Activated CD4-positive, alpha-beta memory T cell treated with anti-CD3 and anti-CD28 coated beads for 36 hours (primary cell): ENCODE measurements at places on chromosomes 16 and 17. TPM values are rescaled to one million over a fixed set of nuclear protein-coding genes. Genes with fewer than 3 reads are reported as not detected.

The PLSCR3 gene
- 78.2 TPM for total RNA-seq

The KRT13 gene
- not detected for total RNA-seq

The GCGR gene
- total RNA-seq, result not detected

The MARVELD3 gene
- not detected for total RNA-seq
